ENCODE measurements at places on chromosomes 13 and 19.

DNA sequence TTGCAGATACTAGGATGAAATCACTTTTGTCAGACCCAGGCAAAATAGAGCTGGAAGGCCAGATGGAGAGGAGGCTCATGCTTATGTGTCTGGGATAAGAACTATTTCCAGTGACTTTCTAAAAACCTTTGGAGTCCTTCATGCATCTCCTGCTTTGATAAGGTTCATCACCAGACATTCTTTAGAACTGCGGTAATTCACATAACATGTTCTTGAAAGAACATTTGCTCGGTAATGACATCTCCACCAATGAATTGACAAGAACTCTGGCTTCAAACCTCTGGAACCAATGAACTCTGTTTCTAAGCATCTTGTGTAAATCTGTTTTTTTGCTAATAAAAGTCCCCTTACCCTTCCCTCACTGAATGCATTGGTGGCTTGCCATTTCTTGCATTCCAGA is 112.0 kb upstream of the KL start:
- no peak for DNase-seq

DNA sequence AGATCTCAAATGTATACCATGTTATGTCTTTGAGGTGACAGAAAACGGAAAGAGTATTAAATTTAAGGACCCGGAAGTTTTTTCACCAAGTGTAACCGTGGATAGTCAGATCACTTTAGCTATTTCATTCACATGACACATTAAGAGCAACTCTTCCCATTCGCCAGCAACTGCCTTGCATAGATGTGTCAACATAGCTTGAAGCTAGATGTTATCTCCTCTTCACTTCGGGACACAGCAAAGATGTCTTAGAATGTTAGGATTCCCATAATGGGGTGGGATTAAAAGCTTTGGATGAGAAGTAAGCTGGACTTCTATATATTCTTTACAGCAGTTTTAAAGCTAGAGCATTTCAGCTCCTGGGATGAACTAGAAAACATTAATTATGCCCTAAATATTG is 1135.9 kb upstream of the PCDH20 start:
- DNase-seq, result no peak

DNA sequence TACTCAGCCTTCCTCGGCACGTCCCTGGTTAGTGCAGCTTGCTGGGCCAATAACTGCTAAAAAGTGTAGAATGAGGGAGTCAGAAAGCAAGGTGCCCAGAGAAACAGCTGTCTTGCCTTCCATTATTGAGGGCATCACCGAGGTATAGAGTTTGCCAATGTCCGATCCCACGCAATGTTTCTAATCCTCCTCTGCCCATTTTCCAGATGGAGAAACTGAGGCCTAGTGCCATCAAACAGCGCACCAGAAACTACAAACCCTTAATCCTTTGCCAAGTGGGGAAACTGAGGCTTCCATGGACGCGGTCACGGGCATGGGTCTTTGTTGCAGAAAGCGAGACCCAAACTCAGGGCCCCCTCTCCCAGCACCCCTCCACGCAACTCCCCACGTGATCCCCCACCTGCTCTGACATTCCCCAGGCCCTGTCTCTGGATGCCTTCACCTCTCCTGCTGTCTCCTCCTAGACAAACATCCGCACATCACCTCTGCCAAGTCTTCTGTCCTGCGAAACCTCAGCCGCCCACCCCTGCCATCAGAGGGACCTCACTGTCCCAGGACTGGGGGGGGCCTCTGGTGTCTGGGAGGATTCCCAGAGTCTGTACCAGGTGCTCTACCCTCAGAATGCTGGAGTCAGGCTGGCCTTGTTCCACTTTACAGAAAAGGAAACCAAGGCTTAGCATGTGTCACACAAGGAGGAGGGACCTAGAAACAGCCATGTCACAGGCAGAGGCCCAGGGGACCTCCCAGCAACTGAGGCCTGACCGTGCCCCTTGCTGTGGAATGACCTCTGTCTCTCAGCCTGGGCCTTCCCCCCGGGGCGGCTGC is 930 bp upstream of the PDE4C start:
- no peak for DNase-seq

- DNase-seq, result no peak
Observed at GRCh38 chr19:44747739-44748425, 626 bp upstream of the BCL3 start.

- no peak for DNase-seq
Observed at GRCh38 chr19:42038666-42039065, 31.3 kb downstream of the GRIK5 start.

- DNase-seq, result no peak
Observed at GRCh38 chr13:99341969-99342722, 34.9 kb upstream of the GPR183 start.

GRCh38 chr19:401866-402511 is 7.0 kb downstream of the C2CD4C start:
- no peak for DNase-seq

DNA sequence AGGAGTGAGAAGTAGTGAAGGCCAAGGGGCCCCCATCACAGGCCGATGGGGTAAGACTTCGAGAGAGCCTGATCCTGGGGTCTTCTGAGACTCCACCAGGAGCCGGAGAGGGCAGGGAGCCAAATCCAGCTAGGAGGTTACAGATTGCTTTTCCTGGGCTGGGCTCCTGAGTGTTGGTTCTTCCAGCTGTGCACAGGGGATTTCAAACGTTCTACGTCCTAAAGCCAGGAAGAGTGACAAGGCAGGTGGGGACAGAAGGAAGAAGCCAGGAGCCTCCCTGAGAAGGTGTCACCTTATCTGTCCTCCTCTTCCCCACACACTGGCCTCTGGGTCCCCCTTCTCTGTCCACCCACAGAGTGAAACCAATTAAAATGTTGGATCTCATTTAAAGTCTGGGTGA is 16.1 kb upstream of the TPRX2 start:
- DNase-seq, result no peak

DNA sequence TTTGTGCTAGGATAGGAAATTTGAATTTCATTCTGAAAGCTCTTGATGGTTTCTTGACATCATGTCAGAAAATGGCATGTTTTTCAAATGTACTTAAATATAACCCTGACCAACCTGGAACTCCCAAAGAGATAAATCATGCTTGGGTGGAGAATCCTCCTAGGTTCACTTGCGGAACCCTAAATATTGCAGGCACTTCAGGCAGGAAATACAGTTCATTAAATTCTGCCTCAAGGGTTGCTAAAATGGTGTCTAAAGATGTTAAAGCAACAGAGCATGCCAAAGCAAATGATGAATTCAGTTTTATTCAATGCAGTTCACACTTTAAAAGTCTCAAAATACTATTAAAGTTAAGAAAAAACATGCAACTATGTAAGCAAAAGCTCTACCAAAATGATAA is 415.9 kb downstream of the SLITRK6 start:
- DNase-seq, result no peak

DNA sequence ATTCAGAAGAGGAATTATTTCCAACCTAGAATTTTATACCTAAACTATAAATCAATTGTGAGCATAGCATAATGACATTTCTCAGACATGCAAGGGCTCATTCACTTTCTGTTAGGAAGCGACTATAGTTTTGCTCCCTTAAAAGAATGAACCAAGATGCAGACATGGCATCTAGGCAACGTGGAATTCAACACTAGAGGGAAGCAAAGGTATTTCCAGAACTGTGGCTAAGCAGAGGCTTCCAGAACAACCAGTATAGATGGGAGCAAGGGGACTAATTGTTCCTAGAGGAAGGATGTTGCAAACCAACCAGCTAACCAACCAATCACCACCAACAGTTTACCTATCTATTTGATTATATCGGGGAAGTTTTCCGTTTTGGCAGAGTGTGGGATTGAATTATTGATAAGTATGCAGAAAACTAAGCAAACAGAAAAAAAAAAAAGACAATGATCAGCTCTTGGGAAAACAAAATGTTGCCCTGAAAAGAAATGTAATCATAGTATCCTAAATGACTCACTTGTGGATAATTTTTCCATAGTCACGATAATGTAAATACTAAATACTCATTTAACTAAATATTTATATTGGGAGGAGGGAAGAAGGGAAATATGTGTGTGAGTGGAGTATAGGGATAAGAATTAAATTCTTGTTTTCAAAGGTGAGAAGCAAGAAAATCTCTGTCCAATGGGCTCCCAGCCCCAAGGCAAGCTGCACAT is 21.1 kb downstream of the ARL11 start:
- DNase-seq, result no peak

DNA sequence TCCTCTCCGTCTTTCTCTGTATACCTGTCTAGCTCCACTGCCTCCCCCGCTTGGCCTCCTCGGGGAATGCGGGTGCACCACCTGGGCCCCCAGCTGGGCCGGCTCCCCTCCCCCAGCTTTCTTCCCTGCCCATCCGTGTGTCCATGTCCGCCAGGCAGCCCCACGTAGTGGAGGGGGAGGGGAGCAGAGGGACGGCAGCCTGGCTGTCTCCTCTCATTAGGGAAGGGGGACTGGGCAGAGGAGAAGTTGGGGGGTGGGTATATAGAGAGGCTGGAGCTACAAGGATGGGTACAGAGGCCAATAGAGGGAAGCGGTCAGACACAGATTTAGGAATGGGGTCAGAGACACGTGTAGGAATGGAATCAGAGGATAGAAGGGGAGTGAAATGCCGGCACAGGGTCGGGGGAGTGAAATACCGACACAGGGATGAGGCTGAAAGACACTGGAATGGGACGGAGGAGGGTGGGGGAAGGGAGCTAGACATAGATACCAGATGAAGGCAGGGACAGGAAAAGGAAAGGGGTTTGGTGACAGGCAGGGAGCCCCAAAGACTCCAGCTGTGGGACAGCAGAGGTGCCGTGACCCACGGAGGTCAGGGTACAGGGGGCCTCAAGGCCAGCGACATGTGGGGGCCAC is 2.8 kb downstream of the NECTIN2 start:
- no peak for DNase-seq

- DNase-seq, result no peak
Observed at GRCh38 chr13:98480915-98481877, 95.7 kb downstream of the STK24 start.

GRCh38 chr13:30071969-30072817 is 221.8 kb upstream of the UBL3 start:
- no peak for DNase-seq

DNA sequence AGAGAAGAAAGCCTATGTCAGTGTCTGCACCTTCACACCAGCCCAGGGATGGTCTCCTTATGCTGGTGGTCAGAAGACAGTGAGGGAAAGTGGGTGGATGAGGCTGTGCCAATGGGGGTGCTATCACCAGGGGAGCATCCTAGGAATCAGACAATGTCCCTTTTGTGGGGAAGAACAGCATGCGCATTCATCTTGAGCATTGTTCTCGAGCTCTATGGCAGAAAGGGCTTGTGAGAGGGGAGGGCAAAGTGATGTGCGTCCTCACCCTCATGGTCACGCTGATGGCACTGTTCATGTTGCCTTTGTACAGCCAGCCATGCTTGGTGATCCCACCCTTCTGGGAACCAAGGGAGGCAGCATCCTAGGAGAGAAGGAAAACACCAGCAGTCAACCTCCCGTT is 56.1 kb downstream of the DOCK9 start:
- DNase-seq, result no peak

DNA sequence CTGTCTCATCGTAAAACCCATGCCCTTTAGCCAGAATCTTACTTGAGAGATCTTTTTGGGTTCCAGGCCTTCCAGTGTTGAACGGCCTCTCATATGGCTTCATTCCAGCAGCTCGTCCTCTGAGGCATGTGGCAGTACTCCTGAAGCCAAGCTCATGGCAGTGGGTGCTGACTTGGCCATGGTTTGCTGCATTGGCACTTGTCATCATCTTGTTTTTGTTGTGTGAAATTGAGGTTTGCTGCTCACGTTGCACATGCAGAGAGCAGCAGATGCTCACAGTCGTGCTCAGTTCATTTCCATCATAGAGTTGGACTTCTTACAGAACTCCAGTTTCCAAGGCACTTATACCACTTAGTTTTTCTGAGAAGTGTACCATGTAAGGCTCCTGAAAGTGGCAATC is 14.9 kb downstream of the TEX29 start:
- DNase-seq, result no peak

DNA sequence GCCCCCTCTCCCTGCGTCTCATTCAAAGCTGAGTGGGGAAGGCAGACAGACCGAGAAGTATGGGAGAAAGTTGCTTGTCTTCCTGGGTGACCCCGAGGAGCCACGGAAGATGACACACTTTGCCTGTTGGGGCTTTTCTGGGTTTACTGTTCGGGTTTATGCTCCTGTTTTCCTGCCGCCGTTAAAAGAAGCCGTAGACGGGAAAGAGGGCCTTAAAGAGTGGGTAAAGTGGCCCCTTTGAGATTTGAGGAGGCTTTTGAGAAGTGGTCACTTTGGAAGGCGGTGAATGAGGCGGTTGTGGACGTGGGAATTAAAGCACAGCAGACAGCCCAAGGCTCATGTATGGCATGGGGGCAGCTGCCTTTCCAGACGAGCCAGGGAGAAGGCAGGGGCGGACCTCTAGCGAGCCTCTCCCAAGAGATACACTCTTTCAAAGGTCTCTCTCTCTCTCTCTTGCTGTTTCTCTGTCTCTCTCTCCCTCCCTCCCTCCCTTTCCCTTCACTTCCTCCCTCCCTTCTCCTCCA is 493 bp upstream of the LHFPL6 start:
- DNase-seq, result no peak

- no peak for DNase-seq
Observed at GRCh38 chr13:114102521-114103288, 29.7 kb downstream of the RASA3 start.

- DNase-seq, result no peak
Observed at GRCh38 chr19:35959968-35960320, 23.8 kb downstream of the LRFN3 start.

- no peak for DNase-seq
Observed at GRCh38 chr13:102872531-102872930, 26.7 kb downstream of the ERCC5 start.

GRCh38 chr19:16998635-16999194 is 27.9 kb downstream of the CPAMD8 start:
- DNase-seq, result no peak

- DNase-seq, result no peak
Observed at GRCh38 chr13:113329656-113330312, 32.7 kb downstream of the LAMP1 start.

GRCh38 chr19:29421196-29421545 is 104.6 kb upstream of the VSTM2B start:
- DNase-seq, result no peak

DNA sequence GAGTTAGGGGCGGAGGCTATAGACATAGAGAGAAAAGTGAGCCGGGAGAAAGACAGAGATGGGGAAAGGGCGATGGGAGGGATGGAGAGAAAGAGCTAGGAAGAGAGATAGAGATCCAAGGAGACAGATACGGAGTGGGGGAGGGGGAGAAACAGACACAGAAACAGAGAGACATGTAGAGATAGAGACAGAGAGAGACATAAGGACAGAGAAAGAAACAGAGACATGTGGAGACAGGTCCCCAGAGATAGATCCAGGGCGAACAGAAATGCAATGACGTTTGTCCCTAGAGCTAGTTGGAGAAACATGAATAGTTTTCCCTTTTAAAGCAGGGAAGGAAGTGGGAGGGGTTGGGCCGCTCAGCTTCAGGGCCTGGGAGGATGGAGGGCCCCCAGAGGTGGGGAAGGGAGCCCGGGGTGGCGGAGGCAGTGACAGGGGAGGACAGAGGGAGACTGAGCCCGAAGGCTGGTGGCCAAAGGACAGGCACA is 4.6 kb downstream of the PPP1R14A start:
- DNase-seq, result no peak
